ENCODE measurements at places on chromosomes 6 and 20.

DNA sequence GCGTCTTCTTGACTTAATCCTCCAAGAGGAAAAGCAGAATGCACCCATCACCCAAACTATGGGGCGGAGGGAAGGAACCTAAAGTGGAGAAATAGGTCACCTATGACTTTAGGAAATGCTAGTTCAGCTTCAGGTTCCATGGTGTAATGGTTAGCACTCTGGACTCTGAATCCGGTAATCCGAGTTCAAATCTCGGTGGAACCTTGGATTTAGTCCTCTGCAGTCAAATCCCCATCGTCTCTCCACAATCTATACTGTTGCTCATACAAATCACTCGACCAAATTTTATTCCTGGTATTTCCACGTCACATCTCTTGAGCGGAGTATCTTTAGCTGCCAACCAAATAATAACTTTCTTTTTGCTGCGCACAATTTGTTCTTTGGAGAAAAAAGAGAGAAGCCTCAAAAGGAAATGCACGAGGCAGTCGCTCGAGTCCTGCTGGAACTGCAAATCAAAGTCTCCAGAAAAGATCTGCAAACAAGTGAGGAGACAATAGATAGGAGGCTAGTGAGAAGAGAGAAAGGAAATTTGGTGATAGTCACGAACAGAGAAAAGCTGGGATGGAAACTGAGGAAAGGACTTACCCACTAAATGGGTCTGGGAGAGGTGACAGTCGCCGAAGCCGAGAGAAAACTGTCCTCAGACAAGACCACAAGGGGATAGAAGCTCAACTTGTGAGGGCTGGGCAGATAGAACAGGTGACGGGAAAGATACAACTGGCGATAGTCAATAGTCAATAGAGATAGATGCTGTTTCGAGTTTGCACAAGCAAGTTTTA is 16.6 kb downstream of the POM121L2 start:
- no peak for DNase-seq

DNA sequence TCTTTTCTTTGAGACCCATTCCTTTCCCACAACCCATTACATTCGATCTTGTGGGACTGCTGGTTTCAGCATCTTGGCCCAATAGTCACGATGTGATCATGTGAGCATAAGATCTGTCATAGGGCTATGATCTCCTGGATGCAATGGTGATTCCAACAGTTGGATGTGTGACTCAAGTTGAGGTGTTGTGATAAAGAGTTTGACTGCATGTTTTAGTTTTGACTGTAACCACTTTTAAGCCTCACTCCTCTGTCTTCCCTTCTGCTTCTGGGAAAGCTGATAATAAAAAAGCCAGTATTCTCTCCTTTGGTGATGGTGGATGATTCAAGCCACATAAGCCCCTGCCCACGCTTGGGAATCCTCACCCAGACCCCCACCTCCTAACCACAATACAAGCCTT is 117.0 kb upstream of the ASCC3 start:
- no peak for DNase-seq

DNA sequence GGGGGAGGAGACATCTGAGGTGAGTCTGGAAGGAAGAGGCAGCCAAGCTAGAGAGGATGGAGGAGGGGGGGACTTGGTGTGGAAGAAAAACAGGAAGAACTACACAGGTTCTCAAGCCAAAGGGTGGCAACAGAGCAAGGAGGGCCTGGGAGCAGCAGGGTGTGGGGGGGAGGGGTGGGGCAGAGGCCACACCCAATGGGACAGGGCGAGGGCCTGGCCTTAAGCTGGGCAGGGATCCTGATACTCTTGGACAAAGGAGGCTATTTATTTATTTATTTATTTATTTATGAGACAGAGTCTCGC is 359.0 kb downstream of the ZFAND3 start:
- no peak for DNase-seq

DNA sequence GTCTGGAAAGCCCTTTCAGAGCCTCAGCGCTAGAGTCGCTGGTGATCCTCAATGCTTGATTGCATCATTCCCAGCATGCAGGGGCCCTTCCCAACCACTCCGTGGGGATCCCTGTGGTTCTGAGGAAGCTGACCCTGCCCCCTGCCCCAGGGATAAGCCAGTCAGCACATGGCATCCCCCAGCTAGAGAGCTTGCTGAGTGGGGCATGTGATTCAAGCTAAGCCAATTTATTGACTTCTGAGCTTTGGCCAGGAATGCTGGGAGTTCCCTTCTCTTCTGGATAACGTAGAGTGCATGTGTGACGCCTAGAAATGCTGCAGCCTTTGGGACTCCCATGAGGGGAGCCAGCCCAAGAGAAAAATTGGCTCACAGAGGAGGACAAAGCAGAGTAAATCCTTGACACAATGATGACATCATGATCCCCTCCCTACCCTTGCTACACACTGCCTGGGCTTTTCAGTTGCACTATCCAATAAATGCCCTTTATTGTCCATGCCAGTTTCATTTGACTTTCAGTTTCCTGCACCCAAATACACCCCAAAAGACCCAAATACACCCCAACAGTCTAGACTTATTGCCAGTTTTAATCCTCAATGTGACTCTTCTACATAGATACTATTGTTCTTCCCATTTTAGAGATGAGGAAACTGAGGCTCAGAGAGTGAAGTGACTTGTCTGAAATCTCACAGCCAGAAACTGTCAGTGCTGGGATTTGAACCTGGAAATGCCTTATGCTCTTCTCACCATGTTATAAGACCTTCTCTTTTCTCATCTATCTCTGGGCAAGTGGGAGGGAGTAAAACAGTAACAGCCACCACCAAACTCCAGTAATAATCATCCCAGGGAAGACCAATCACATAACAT is 34.3 kb downstream of the KCNB1 start:
- no peak for DNase-seq

GRCh38 chr20:19095762-19096161 is 116.7 kb upstream of the SLC24A3 start:
- no peak for DNase-seq

- DNase-seq: no peak
Measured at GRCh38 chr20:49691818-49692568, 21.7 kb downstream of the B4GALT5 start.

DNA sequence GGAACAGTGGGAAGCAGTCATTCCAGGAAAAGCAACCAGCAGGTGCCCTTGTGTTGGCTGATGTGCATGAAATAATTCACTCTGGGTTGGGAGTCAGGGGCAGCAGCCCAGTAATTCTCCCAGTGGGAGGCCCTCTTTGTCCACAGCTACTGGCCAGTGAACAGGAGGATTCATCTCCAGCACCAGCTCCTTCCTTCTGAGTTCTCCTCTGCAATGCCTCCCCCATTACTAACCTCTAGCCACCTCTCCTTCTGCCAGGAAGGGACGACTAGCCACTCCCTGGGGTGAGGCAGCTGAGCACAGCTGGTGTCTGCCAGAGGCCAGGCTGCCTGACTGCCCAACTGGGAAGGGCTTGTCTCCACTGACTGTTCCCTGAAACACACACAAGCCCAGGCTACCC is 12.5 kb upstream of the R3HDML start:
- DNase-seq: no peak

- no peak for DNase-seq
Measured at GRCh38 chr6:89495961-89496535, 63.1 kb downstream of the ANKRD6 start.

DNA sequence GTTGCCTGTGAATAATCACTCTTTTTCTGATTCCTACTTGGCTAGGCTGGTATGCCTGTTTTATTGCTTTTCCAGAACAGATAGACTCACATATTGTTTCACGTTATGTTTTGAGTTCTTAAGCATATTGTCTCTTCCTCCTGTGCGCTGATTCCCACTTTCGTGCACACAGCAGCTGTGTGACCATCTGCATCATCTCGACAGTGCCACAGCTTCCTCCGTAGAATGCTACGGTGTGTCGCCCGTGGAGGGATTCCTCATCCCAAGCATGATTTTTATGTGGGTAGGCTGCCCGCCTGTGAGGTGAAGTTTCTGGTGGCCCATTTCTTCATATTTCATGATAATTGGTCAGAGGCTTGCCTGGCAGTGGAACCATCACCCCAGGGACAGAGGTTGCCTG is 31.8 kb downstream of the PLCB4 start:
- no peak for DNase-seq

GRCh38 chr6:157513619-157514485 is 132.9 kb downstream of the ZDHHC14 start:
- no peak for DNase-seq

DNA sequence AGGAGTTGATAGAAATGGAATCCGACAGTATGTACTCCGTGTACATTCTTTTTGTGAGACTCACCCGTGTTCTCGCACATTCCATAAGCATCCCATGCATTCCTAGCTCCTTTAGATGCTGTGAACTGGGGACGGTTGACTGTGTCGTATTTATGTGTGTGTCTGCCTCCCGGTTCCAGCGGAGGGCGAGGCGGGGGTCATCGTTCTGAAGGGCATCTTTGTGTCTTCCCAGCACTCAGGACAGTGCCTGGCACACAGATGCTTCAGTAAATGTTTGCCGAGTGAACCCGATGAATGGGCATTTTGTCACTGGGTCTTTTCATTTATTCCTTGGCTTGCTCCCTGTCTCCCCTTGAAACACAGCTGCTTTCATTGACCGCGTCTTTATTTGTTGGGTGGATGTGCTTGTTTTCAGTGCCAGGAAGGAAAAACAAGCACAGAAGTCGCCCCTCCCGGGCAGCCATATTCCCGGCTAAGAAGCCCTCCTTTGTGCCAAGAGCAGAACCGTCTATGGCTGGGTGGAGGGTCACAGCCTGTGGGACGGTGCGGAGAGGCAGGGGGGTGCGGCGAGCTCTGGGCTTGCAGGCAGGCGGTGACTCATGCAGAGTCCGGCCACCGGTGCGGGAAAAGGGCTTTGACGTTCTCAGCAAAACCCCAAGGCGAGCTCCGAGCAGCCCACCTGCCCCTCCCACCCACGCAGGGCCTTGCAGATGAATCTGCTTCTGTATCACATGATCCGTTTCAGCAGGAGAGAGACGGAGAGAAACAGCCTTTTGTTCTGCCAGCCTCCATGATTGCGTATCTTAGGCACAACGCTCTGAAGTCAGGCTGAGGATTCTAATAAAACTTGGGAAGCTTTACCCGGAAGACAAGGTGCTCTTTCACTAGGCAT is 11.2 kb upstream of the PSMG4 start:
- DNase-seq: no peak

GRCh38 chr20:32091888-32092346 is 17.6 kb upstream of the TM9SF4 start:
- DNase-seq: peak; percentile 55

- no peak for DNase-seq
Measured at GRCh38 chr6:137236581-137237355, 17.6 kb upstream of the IFNGR1 start.

DNA sequence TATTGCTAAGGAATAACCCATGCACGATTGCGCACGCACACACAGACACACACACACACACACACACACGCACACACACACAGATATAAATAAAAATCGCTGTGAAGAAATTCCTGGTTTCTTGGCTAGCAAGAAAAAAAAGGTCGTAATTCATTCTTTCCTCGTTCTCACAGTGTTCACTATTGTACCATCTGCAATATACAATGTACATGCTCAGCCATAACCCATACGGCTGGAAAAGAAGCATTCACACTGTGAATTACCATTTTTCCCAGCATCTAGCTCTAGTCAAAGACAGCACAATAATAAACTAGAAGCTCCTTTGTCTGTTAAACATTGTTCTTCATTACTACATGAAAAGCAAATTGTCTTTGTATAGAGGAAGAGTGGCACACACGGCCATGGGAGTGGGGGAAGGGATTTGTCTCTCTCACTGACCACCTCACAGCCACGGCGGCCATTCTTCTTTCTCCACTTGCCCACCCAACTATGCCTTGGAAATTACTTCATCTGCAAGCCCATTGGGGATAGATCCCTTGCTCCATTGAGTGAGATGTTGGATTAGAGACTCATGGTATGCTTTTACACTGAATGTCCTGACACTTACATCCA is 115.3 kb upstream of the ID4 start:
- DNase-seq: no peak

- no peak for DNase-seq
Measured at GRCh38 chr20:38007526-38007925, 25.7 kb downstream of the TTI1 start.

DNA sequence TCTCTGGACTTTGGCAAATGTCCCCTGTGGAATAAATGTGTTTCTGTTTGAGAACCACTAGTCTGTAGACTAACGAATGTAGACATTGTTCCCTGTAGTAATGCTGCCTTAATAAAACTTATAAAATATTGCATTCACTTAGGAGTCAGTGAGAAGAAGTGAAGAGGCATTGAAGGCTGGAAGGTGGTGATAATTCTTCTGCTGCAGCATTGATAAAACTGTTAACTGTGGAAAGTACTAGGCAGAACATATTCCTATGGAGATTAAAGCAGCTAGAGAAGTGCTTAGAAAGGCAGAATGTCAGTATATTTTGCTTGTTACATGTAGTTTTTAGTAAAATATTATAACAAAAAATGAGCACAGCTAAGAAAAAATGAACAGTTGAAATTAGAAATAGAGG is 4.8 kb downstream of the PGK2 start:
- no peak for DNase-seq

DNA sequence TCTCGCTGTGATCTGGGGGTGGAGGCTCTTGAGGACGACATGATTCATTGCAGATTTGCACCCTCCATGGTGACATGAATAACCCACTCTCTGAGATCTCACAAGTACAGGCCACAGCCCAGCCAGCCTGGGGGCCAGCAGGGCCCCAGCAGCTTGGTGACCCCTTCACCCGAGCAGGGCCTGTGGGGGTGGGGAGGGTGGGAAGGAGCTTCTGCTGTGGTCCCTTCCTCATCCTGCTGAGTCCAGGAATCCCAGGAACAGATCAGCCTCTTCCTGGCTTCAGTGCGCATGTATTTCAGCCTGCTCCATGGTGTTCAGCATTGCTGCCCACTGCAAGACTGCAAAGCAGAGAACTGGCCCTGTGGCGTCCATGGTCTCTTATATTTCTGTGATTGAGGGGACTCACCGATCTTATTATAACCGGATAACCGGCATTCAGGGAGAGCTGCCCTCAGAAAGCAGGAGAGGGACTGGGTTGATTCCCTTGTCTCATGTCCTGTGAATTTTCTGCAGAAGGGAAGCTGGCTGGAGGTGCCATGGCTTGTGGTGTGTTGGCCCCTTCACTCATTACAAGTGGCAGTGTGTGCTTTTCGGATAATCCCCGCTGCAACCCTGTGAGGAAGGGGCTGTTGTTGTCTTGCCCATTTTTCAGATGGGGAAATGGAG is 118.8 kb upstream of the FRMD1 start:
- DNase-seq: no peak

- no peak for DNase-seq
Measured at GRCh38 chr6:40389254-40389653, 197.9 kb downstream of the LRFN2 start.

DNA sequence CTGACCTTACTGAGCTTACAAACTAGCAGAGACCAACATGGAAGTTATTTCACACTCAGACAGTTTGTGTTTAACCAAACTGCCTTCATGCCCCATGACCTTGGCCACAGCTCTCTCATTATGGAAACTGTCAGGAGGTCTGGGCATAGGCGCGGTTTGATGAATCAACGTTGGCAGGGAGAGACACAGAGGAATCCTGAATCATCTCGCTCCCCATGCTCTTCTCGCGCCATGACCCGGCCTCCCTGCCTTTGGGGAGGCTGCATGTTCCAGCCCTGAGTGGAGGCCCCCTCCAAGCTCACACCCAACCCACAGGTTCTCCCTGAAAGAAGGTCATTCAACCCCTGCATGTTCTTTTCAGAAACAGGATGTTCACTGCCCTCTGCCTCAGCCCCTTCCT is 15.9 kb upstream of the GDAP1L1 start:
- no peak for DNase-seq
